WERI-Rb-1 (cell line): ENCODE measurements at places on chromosomes 7 and 10.

- DNase-seq = peak; percentile 86
Observed at GRCh38 chr10:101287997-101288635, 58.9 kb upstream of the LBX1 start.

DNA sequence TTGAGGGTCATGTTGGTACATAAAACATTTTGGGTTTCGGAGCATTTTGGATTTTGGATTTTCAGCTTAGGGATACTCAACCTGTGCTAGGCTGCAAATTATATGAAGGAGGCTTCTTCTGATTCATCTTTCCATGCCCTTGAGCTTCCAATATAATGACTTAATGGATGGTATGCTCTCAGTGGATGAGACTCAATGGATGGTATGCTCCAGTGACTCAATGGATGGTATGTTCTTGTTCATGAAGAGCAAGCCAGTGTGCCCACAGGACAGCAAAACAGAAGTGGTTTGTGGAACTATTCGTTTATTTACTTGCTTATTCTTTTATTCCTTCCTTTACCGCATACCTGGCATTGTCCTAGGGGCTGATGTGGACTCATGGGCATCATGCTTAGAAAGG is 969.6 kb downstream of the LRMDA start:
- DNase-seq = no peak

- DNase-seq = peak; percentile 57
Observed at GRCh38 chr7:82530361-82530760, 86.8 kb upstream of the CACNA2D1 start.

DNA sequence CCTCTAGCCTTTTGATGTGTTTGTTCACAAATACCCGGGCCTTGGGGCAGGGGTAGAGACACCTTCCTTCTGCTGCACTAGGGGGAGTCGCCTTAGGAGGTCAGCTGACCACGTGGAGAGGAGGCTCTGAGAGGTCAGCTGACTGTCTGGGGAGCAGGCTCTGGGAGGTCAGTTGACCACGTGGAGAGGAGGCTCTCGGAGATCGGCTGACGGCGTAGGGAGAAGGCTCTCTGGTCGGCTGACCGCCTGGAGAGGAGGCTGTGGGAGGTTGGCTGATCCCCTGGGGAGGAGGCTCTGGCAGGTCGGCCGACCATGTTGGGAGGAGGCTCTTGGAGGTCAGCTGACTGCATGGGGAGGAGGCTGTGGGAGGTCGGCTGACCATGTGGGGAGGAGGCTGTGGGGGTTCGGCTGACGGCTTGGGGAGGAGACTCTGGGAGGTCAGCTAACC is 59.6 kb upstream of the LYZL1 start:
- DNase-seq = no peak

DNA sequence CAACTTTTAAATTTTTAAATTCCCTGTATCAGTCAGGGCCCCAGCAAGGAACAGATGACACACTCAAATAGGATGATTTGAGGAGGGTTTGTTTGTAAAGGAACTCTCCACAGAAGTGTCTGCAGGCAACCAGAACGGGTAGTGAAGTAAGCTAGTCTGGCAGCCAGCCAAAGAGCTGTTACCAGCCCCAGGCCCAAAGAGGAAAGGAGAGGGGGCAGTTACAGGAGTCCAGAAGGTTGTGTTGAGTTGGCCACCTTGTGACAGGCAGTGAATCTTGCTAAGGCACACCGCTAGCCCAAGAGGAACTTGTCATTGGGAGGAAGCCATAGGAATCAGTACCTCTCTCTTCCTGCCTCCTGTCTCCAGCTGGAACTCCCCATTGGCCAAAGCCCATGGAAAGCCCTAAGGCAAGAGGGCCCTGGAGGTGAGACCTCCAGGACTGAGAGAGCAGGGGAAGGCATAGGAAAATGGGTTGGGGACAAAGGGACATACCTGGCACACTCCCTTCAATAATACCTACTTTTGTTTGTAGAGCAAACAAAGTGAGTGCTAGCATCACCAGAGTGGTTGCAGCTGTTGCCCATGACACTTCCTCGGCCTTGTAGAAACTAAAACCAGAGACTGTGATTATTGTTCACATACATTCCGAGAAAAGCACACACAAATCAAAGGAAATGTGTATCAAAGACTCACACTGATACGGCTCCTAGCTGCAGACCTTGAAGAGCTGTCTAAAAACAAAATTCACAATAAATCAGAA is 25.4 kb upstream of the GATAD1 start:
- no peak for DNase-seq

- peak; percentile 83 for DNase-seq
Observed at GRCh38 chr10:70967591-70968587, 79.5 kb upstream of the PCBD1 start.

DNA sequence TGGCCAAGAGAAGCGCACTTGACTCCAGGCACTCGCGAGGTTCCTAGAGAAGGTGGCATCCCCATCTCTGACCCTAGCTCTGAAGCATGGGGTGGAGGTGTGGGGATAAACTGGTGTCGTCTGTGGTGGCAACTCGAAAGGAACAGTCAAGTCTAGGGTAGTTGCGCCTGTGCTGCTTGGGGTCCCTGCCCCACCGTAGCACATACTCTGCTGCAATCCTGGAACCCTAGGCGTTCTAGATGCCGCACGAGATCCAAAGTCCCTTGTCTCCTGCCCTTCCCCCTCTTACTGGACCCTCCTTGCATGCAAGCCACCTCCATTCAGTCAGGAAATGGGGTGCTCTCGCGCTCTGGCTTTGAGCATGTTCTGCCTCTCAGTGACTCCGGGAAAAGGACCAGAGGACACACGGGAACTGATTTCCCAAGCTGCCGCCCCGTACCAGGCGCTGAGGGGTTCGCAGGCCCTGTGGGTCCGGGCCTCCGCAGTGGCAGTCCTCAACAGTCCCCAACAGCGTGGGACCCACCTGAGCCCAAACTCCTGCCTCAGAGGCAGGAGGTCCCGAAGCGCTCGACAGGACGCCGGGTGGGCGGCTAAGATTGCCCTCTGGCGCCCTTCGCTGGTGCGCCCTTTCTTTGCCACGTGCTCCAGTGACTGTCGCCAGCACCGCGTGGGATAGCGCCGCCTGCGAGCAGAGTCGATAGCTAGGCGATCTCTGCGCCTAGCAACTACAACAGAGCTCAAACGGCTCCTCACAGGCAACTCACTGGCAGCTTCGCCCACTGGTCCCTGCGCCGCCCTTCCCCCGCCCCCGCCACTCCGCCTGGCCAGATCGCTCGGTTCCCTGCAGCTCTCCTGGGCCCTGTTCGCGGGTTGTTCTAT is 452.0 kb downstream of the REEP3 start:
- no peak for DNase-seq

GRCh38 chr7:144830811-144831210 is 5.0 kb downstream of the TPK1 start:
- no peak for DNase-seq

GRCh38 chr10:43083764-43084163 is 6.9 kb downstream of the RET start:
- no peak for DNase-seq

- no peak for DNase-seq
Observed at GRCh38 chr7:87413029-87413428, 62.5 kb downstream of the ABCB4 start.

- DNase-seq = no peak
Observed at GRCh38 chr7:91194841-91195240, 69.4 kb upstream of the FZD1 start.

DNA sequence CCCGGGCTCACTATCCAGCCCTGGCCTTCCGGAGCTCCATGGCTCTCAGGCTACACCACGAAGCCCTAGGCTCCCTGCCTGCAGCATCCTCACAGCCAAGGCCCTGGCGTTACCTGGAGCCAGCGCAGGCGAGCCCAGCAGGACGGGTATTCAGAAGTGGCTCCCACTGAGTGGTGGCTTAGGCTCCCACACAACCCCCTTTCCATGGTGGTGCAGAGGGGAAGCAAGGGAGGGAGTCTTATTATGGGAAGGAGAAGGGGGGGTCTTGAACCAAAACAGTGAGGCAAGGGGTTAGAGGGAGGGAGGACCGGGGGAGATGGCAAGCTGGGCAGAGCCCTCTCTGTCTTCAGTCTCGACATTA is 29.6 kb upstream of the NDST2 start:
- DNase-seq = no peak

- no peak for DNase-seq
Observed at GRCh38 chr10:113111900-113112853, 162.1 kb downstream of the TCF7L2 start.
